ENCODE measurements at places on chromosomes 3 and 15. TPM values are rescaled to one million over a fixed set of nuclear protein-coding genes. Genes with fewer than 3 reads are reported as not detected.
A peak's percentile ranks its signal among the peaks of the same experiment; 100 is the strongest.

FILIP1L gene
- 0.22 TPM for total RNA-seq

COL8A1 gene
- total RNA-seq, result 0.26 TPM

SLC24A5 gene
- total RNA-seq, result not detected

DNA sequence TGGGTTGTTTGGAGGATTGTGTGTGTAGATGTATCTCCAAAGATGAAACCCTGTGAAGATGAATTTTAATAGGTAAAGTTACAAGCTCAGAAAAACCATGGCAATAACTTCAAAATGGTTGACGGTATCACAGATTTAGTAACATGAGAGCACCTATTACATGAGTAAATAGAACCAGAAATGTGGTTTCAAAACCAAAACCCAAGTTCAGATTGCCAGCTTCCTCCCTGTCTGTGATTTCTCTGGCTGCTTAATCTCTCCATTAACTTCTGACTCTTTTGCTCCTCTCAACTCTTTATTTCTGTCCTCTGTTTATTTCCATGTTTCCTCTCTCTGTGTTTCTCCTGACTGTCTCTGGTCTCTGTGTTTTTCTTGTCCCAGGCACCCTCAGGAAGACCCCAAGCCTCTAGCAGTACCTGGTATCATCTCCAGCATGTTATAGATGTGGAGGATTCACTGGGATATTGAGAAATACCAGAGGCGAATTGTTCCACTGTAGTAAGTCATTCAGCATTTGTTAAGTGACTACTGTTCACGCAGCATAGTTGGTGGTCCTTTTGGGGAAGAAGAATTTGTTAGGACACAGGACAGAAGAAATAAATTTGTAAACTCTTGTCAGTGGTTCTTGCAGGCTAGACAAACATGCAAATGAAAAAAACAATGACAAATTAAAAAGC lies 138.8 kb downstream of the BBX start:
- peaks cover 2% of the 10 kb centered on the region for H3K4me1 ChIP-seq
- H3K27ac ChIP-seq, result no peak overlapping the region
- no peaks in the 10 kb centered on the region for H3K27me3 ChIP-seq
- no peak overlapping the region for H3K4me3 ChIP-seq

DNA sequence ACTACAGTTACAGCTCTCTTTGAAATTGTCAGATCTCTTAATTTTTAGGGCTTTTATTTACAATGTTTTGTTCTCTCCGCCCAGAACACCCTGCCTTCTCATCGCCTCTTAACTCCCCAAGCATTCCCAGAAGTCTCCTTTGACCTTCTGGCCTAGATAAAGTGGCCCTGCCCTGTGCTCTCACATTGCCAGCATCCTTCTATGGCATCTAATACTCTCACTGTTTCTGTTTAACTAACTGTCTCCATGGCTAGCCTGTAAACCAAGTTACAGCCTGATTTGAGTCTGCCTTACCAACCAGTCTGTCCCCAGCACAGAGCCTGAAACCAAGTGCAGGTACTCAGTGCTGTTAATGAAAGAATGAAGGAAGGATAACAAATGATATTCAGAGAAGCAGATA lies 19.9 kb downstream of the COL8A1 start:
- no peak overlapping the region for H3K4me3 ChIP-seq
- DNase-seq, result no peak
- H3K27ac ChIP-seq, result no peak overlapping the region
- peaks cover 4% of the 10 kb centered on the region for H3K4me1 ChIP-seq
- H3K27me3 ChIP-seq, result no peaks in the 10 kb centered on the region

GRCh38 chr15:67564021-67564967 lies 21.8 kb downstream of the MAP2K5 start:
- no peaks in the 10 kb centered on the region for H3K27me3 ChIP-seq
- no peak overlapping the region for H3K27ac ChIP-seq
- H3K36me3 ChIP-seq, result no peaks in the 10 kb centered on the region

GRCh38 chr15:87033056-87033455 lies 953.4 kb downstream of the AGBL1 start:
- no peak overlapping the region for H3K4me3 ChIP-seq
- H3K27ac ChIP-seq, result no peak overlapping the region
- no peaks in the 10 kb centered on the region for H3K36me3 ChIP-seq
- H3K4me1 ChIP-seq, result no peaks in the 10 kb centered on the region
- no peak for DNase-seq
- H3K27me3 ChIP-seq, result no peaks in the 10 kb centered on the region

- H3K27me3 ChIP-seq, result no peaks in the 10 kb centered on the region
- no peak for DNase-seq
- H3K27ac ChIP-seq, result no peak overlapping the region
- H3K4me3 ChIP-seq, result no peak overlapping the region
These were observed 850.0 kb downstream of the CADM2 start for GRCh38 chr3:85808755-85809154.

DNA sequence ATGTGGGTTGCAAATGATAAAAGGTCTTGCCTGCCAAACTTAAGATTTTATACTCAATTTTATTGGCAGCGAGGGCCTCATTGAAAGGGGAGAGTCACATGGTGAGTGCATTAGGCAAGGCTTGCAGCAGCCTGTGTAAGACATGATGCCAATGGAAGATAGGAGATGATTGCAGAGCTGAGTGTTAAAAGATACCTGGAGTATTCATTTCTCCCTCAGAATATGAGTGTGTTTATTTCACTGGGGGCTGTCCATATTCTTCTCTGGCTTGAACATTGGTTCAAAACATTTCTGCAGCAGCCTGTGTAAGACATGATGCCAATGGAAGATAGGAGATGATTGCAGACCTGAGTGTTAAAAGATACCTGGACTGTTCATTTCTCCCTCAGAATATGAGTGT lies 165.2 kb upstream of the NUDT16 start:
- no peaks in the 10 kb centered on the region for H3K27me3 ChIP-seq
- no peak for DNase-seq
- H3K27ac ChIP-seq, result no peak overlapping the region
- peaks cover 3% of the 10 kb centered on the region for H3K4me1 ChIP-seq
- H3K4me3 ChIP-seq, result no peak overlapping the region
- no peaks in the 10 kb centered on the region for H3K36me3 ChIP-seq

DNA sequence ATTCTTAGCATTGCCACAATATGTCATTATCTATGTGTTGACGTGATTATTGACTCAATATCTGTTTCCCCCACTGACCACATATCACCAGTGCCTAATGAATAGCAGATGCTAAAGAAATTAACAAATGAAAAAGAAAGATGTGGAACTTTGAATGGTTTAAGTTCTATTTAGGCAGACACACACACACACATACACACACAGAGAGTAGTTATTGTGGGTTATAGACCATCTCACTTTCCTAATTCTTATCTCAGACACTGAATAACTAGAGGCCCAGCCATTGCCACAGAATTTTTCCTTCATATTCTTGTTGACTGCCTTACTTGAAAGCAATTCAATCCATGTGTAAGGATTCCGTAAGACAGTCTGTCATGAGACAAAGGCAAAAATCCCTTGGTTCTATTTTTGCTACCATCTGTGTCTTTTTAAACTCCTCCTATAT lies 61.9 kb upstream of the PHLDB2 start:
- no peak overlapping the region for H3K4me3 ChIP-seq
- no peaks in the 10 kb centered on the region for H3K27me3 ChIP-seq

DNA sequence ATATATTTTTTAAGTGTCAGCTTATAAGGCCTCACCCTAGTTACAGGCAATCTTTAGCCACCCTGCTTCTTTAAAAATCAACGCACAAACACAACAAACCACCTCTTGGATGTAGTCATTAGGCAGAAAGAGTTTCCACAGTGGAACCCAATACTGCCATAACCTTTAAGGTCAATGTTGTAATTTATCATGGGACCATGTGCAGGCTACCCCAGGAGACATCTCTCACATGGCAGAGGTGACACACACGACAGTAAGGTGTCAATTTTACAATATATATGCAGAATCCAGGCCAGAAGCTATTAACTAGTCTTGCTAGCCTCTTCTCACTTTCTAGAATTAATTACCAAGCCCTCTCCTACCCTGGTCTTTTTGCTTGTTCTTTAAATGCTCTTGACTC lies 336.5 kb downstream of the MAGI1 start:
- H3K27ac ChIP-seq, result no peak overlapping the region
- no peak for DNase-seq
- H3K4me1 ChIP-seq, result peaks cover 2% of the 10 kb centered on the region
- peaks cover 2% of the 10 kb centered on the region for H3K36me3 ChIP-seq

DNA sequence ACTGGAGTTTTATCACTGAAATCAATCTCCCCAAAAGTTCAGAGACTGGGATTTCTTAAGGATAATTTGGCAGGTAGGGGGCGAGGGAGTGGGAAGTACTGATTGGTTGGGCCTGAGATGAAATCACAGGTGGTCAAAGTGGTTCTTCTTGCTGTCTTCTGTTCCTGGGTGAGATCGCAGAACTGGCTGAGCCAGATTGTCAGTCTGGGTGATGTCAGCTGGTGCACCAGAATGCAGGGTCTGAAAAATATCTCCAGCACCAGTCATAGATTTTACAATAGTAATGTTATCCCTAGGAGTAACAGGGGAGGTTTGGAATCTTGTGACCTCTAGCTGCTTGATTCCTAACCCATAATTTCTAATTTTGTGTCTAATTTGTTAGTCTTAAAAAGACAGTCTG lies 86.7 kb upstream of the SLC25A36 start:
- no peaks in the 10 kb centered on the region for H3K4me1 ChIP-seq
- H3K4me3 ChIP-seq, result no peak overlapping the region
- H3K27ac ChIP-seq, result no peak overlapping the region
- no peaks in the 10 kb centered on the region for H3K36me3 ChIP-seq

- H3K4me1 ChIP-seq, result no peaks in the 10 kb centered on the region
- H3K27me3 ChIP-seq, result no peaks in the 10 kb centered on the region
- no peak for DNase-seq
These were observed 93.7 kb downstream of the ZNF280D start for GRCh38 chr15:56639631-56640030.

DNA sequence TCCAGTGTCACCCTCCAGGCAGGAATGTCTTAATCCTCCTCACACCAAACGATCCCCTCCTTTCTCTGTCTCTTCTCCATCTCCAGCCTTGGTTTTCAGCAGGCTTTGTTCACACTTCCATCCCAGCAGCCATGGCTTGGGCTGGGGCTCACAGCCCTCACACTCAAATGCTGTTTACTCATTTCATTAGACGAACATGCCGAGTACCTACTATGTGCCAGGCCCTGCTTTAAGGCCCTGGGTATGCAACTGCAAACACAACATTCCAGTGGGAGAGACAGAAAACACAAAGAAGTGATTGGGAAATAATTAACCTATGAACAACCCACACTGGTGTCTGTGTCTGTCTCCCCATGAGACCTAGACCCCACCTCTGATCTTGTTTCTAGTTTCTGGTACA lies 43.9 kb downstream of the LYZL4 start:
- peaks cover 3% of the 10 kb centered on the region for H3K36me3 ChIP-seq
- H3K4me3 ChIP-seq, result no peak overlapping the region
- H3K4me1 ChIP-seq, result peaks cover 8% of the 10 kb centered on the region
- no peaks in the 10 kb centered on the region for H3K27me3 ChIP-seq
- DNase-seq, result no peak

DNA sequence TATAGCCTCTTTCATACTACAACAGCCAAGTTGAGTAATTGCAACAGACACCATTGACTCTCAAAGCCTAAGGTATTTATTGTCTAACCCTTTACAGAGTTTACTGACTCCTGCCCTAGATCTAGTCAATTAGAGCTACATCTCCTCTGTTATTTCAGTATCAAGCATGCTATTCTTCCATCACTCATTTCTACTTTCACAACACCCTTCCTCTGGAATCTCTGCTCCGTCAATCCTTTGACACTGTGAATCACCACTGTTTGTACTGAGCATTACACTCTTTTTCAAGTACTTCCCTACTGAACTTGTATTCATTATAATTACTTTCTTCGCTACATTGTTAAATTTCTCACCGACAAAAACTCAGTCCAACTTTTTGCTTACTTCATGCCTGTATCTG lies 121.8 kb downstream of the ZNF609 start:
- H3K27ac ChIP-seq, result no peak overlapping the region
- no peak overlapping the region for H3K4me3 ChIP-seq
- DNase-seq, result no peak
- H3K27me3 ChIP-seq, result no peaks in the 10 kb centered on the region
- peaks cover 4% of the 10 kb centered on the region for H3K36me3 ChIP-seq
- H3K4me1 ChIP-seq, result no peaks in the 10 kb centered on the region

GRCh38 chr15:51321316-51321715 lies 17.1 kb downstream of the CYP19A1 start:
- DNase-seq, result no peak
- H3K27me3 ChIP-seq, result no peaks in the 10 kb centered on the region
- H3K4me3 ChIP-seq, result no peak overlapping the region
- H3K27ac ChIP-seq, result no peak overlapping the region
- no peaks in the 10 kb centered on the region for H3K36me3 ChIP-seq

DNA sequence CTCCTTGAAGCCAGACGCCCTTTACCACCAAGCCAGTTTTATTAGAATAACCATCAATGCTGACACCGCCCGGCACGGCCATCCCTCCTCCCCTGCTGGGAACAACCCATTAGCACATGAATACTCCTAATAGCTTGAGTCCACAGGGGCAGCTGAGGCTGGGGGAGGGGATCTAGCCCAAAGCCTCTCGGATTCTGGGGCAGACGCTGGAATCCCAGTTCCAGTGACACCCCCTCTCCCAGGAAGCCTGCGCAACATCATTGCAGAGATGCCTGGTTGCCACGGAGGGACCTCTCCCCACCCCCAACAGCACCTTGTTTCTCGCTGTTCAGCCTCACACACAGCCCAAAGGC lies 1.2 kb upstream of the LINGO1 start:
- H3K4me1 ChIP-seq, result peaks cover 10% of the 10 kb centered on the region
- H3K4me3 ChIP-seq, result peak overlapping the region; percentile 72
- peak overlapping the region; percentile 38 for H3K27ac ChIP-seq
- peak; percentile 93 for DNase-seq
- H3K27me3 ChIP-seq, result no peaks in the 10 kb centered on the region

DNA sequence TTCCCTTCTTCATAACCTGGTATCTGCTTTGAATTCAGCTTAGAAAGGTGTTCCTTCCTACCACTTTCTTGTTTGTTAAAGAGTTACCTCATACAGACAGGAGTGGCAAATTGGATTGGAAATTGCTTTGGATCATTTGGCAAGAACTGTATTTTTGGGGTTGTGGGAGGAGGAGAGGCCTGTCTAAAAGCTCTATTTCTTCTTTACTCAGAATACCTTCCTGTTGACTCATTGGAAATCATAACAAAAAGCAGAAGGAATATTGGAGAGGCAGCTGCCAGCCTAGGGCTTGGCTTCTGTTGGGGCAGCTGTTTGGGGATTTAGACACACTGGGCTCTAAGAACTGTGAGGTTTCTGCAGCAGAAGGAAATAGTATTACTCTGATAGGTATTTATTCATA lies 14.2 kb downstream of the IQGAP1 start:
- no peak for DNase-seq
- no peaks in the 10 kb centered on the region for H3K36me3 ChIP-seq
- H3K4me1 ChIP-seq, result peaks cover 4% of the 10 kb centered on the region
- H3K27ac ChIP-seq, result no peak overlapping the region

DNA sequence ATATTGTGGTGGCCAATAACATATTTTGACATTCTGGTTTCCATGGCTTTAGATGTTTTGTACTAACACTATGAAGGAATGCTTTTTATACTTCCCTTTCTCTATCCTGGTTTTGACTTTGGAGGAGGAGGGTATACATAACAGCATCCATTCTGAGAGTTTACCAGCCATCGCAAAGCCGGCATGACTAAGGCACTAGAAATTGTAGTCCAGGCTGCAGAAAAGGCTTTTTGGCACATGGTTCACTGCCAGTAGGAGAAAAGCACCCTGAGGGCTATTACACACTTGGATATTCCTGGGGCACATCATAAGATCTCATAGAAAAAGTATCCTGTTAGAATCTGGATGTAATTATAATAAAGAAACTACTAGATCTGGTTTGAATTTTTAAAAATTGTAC lies 101.8 kb downstream of the STT3B start:
- H3K4me3 ChIP-seq, result no peak overlapping the region
- peaks cover 11% of the 10 kb centered on the region for H3K36me3 ChIP-seq
- no peak for DNase-seq
- no peaks in the 10 kb centered on the region for H3K27me3 ChIP-seq
- no peak overlapping the region for H3K27ac ChIP-seq
- H3K4me1 ChIP-seq, result no peaks in the 10 kb centered on the region
